ENCODE measurements at places on chromosomes 3 and 15. TPM values are rescaled to one million over a fixed set of nuclear protein-coding genes. Genes with fewer than 3 reads are reported as not detected.

GRCh38 chr3:186511245-186511644 lies 32.9 kb downstream of the CRYGS start:
- no peak for DNase-seq

- no peak for DNase-seq
Measured at GRCh38 chr3:18027161-18027939, 284.9 kb upstream of the TBC1D5 start.

- no peak for DNase-seq
Measured at GRCh38 chr3:138032567-138032966, 22.6 kb downstream of the CLDN18 start.

DNA sequence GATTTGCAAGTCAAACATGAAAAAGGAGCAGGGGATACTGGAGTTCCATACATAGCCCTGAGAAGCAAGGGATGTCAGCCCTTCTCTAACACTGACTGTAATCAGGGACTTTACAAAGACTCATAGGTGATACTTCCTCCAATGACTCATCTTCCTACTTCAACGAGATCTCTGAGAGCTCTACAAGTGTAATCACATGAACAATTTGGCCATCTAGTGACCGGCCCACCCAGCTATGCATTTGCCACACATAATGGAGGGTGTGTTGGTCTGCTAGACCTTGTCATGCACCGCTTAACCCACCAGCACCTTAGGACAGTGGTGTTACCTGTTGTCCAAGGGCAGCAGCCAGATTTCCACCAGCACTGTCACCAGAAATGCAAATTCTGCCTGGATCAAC lies 75.3 kb downstream of the NCEH1 start:
- no peak for DNase-seq

DNA sequence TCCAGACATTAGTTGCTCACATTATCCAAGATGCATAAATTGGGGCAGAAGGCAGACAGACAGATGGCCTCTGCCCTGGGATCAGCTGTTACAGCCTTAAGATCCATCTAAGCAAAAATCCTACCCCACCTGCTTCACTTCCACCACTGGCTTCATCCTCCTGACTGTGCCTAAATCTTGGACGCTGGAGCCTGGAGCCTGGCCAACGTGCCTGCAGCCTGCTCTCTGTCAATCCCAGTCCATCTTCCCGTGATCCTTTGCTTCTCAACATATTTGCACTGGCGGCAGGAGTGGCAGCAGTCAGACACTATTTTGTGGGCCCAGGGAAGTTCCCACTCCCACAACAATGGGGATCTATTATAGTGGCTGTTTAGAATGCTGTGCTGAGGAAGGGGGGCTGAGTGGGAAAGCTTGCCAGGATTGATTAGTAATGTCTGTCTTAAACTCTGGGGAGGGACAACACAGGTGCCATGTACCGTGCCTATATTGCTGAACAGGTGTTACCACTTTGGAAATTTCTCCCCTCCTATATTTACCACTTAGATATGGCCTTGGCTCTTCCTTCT lies 121.2 kb downstream of the MEGF11 start:
- DNase-seq, result no peak

- no peak for DNase-seq
Measured at GRCh38 chr15:36707884-36708435, 128.5 kb downstream of the CDIN1 start.

- no peak for DNase-seq
Measured at GRCh38 chr3:147157631-147158030, 248.7 kb downstream of the ZIC4 start.

GRCh38 chr3:115164374-115165221 lies 17.5 kb upstream of the ZBTB20 start:
- DNase-seq, result no peak

DNA sequence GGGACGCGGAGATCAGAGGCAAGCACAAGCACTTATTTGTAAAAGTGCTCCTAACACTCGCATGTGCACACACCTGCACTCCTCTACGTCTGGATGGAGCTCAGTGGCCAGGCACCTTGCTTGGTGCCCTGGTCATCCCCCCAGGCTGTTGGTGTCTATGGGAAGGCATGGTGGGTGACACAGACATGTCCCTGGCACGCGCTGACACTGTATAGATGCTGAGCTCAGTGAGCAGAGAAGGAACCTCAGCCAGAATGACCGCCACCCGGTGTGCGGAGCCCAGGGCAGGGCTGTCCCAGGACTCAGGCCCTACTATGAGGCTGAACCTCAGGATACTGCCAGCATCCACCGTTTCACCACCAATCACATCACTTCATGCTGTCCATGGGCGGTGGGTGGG lies 64.5 kb downstream of the NIPA2 start:
- DNase-seq, result no peak

GRCh38 chr3:143726727-143727126 lies 121.5 kb downstream of the SLC9A9 start:
- DNase-seq, result no peak

DNA sequence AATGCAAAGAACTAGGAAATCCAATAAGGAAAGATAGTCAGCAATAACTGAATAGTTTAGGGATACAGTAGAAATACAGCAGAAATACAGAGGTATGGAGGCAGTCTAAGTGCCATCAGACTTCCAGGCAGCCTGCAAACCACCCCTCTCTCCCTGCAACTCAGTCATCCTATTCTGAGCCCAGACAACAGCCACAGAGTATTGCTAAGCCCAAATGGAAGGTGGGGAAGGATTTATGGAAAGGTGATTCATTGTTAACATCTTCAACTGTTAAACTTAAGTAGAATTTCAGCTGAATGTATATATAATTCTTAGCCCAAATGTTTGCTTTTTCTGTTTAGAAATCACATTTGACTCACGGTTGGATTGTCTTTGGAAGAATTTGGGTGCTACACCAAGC lies 300.4 kb downstream of the RBMS3 start:
- no peak for DNase-seq

DNA sequence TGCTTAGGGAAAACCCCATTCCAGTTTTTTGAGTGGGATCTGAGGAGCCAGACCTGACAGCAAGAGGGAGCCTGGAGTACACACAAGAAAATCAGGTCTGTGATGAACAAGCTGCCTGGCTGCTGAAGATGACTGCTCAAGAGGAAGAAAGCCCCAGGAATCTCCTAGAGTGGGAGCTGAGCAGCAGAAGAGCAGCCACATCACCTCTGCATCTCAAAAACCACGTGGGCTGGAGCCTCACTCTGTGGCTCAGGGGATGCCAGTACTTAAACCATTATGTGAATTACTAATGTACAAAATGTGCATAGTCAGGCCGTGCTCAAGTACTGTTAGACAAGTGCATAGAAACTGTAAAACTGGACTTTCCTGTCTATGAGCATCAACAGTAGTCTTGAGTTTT lies 52.4 kb downstream of the SLC9A9 start:
- DNase-seq, result no peak

- DNase-seq, result no peak
Measured at GRCh38 chr3:177238686-177239216, 41.5 kb upstream of the TBL1XR1 start.

Gene TRPM1
- 0.08 TPM for total RNA-seq

Gene TM4SF1
- 140 TPM for total RNA-seq

Gene ZNF385D
- not detected for total RNA-seq

Gene GXYLT2
- 13.3 TPM for total RNA-seq

Gene AGBL1
- total RNA-seq, result not detected

Measured in SJSA1 (cell line).